ENCODE measurements at places on chromosomes 3 and 15. TPM values are rescaled to one million over a fixed set of nuclear protein-coding genes. Genes with fewer than 3 reads are reported as not detected.

TTC23 gene
- total RNA-seq: 1.9 TPM

GRCh38 chr15:48579945-48580671 lies 65.4 kb downstream of the FBN1 start:
- no peak for DNase-seq

GRCh38 chr3:55416331-55416821 lies 70.7 kb downstream of the WNT5A start:
- no peak for DNase-seq

GRCh38 chr3:117252208-117252607 lies 542.6 kb downstream of the TUSC7 start:
- no peak for DNase-seq

DNA sequence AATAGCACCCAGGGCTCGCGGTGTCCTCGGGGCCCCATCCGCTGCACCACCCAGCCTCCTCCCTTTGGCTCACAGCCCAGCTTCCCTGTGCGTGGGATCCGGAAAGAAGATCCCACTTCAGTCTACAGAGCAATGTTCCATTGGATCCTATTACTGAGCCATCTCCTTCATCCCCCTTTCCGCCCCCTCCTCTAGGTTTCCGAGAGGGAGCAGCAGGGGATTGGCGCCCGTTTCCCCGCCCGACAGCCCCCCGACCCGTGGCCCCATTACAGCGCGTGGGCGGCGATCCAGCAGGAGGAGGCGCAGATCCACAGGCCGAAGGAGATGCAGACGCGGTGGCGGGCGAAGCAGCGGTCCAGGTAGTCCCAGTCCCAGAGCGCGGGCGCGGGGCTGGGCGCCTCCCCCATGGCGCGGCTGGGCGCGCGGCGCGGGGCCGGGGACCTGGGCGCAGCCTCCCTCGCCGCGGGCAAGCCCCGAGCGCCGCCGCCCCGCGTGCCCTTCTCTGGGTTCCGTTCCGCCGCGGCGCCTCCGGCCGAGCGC lies 340 bp downstream of the TMEM44 start:
- no peak for DNase-seq

DNA sequence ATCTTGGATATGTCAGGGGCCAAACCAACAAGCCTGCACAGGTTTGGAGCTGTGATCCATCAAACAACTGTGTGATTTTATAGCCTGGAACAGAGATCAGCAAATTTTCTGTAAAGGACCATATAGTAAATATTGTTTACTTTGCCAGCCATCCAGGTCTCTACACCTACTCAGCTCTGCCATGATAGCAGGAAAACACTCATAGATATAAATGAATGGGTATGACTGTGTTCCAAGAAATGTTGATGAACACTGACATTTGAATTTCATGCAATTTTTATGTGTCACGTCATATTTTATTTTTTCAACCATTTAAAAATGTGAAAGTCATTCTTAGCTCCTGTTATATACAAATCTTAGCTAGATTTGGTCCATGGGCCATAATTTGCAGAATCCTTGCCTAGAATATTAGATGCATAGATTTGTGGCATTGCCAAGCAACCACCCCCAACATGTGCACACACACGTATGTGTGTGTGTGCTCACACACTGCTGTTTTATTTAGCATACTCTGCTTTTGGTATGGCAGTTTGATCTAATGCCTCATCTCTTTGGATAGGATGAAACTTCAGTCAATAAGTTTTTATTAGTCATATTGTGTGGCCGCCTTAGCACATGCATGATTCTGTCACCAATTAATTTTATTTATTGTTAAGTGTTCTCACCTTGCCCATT lies 6.4 kb downstream of the ATXN7 start:
- DNase-seq: no peak

DNA sequence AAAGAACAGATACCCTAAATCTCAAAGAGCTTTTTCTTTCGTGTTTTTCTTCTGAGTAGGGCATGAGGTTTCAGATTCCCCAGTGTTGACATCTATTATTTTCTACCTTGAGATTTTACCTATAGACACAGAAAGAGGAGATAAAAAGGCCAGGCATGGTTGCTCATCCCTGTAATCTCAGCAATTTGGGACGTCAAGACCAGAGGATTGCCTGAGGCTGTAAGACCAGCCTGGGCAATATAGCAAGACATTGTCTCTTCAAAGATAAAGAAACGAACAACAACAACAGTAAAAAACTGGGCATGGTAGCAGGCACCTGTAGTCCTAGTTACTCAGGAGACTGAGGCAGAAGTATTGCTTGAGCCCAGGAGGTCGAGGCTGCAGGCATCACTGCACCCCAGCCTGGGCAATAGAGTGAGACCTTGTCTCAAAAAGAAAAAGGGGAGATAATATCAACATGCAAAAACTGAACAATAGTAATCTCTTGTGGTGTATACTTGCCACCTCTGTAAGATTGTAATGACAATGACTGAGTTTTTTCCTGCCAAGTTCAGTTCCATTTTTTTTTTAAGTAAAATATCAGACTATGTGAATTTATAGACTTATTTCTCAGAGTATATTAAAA lies 71.3 kb downstream of the MBNL1 start:
- DNase-seq: no peak
